Stimulated activated CD4-positive, alpha-beta T cell treated with anti-CD3 and anti-CD28 coated beads, Interleukin-2, amount 100 ng/mL, for 24 hours (primary cell): ENCODE measurements at places on chromosomes 7 and 10.

DNA sequence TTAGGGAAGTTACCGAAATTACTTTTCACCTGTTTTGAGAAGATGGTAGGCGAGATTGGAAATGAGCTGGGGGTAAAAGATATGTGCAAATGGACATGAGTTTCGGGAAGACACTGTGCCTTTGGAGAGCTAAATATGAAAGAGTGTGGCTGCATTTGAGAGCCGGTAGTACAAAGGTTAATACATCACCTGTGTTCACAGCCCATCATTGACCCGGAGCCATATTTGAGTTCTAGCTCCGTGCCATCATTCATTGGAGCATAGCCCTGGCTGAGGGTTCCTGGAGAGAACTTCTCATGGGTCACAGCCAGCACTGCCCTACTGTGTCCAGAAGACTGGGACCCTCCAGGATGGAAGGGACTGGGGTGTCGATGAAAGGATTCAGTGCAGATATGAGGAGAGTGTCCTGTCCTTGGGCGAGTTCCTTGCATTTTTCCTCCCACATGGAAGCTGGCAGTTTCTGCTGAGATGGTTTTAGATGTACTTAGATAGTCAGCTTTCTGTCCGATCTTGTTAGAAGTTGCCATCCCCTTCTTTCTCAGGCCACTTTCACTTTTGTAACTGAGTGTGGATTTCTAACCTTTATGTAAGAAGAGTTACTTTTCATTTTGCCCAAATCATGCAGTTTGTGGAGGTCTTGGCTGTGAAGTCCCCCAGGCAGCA is 138.8 kb downstream of the JCAD start:
- no peak for DNase-seq

GRCh38 chr10:119303886-119304285 is 96.5 kb downstream of the GRK5 start:
- DNase-seq, result no peak

DNA sequence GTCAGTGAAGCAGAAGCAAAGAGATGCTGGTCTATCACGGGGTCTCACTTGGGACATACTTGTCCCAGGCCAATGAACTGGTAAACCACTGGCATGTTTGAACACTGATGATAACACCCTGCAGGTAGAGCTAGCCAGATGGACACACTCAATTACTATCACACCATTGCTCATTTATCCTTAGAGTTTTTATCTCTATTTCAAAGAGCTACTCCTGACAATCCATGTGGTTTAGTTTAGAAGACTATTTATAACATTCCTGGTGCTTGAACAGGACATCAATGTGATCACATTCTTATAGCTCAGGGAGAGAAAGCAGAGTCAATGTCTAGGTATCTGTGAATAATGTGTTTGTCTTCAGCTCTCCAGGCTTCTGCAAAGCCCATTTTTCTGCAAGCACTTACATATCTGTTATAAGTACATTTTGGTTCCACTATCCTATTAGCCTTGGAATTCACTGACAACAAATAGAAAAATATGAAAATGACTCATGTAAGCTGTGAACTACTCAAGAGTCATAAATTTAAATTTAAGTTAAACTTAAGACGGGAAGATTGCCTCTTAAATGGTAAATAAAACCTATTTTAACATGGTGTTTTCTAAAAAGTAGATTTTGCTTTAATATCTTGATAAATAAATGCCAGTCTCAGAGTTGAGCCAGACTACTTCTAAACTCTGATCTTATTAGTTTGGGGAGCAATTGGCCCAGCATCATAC is 106.7 kb upstream of the MBL2 start:
- DNase-seq, result no peak

DNA sequence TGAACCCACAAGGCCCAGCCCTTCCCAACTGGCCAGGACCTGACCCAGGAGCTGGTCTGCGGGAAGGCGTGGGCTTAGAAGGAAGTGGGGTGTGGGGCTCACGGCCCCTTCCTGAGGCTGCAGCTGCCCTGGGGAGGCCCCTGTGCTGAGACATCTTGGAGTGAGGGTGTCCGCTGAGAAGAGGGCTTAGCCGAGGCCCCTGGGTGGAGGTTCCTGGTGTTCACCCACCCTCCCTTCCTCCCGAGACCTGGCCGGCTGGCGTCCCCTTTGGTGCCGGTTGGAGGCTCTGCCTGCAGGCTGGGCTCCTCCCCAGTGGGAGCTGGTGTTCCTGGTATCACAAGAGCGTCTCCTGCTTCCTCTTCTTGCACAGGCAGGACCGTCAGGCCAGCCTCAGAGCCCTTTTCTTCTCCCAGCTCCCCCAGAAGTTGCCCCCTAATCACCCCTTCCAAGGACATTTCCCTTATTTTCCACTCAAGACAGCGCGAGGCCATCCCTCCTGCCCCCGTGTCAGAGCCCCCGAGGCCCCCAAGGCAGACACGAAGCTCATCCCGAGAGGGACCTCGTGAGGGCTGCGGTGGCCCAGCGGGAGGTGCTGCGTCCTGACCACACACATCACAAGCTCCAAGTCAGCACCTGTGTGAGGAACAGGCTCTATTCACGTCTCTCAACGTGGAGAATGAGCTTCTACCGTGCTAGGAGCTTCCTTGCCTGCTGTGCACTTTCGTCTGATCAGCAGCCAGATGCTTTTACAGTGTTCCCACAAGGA is 25.1 kb upstream of the FAM20C start:
- DNase-seq, result no peak

DNA sequence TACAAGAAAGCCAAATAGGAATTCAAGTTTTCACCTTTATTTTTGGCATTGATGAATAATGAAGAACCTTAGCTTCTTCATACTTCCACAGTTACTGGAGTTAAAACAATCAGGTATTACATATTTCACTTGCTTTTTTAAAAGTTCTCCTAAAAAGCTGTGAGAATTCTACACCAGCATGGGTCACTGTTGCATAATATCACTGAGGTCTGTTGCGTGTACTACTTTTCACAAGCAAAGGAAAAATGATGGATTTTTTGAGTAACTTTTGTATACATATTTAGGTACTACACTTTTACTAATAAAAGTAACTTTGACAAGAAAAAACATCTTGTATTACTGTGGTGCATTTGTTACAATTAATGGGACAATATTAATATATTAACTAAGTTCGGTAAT is 15.2 kb downstream of the FAM24B start:
- no peak for DNase-seq

- DNase-seq, result no peak
Observed at GRCh38 chr10:97673736-97674525, 13.1 kb downstream of the AVPI1 start.

DNA sequence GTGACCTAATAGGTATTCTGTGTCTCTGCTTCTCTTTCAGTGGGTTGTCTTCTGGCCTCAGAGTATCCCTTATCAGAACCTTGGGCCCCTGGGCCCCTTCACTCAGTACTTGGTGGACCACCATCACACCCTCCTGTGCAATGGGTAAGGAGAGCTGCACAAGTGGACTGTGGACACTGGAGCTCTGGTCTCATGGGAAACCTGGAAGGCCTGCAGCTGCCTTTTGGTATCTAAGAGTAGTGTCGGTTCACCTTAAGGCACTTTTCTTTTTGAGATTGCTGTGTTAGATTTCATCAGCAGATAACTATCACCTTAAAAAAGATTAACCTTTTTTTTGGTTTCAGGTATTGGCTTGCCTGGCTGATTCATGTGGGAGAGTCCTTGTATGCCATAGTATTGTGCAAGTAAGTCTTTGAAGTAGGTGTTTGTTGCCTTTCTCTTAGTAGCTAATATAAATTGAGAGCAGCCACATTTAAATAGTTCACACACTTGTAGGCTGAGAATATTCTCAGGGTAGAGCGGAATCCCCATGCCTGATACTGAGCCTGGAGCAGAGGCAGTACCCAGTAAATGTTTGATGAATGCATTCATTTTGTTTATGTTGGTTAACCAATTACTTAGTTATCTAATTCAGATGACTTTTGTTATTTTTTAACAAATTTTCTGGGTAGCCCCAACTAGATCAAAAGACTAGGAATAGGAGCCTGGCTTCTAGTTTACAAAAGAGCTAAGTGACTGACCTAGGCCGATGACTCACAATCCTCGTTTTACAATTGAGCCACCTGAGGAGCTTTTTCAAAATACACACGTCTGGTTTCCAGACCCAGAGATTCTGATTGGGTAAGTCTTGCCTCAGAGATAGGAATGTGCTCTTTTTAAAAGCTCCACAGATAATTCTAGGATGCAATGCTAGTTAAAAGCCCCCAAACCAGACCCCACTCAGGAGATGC is 3.6 kb downstream of the TMEM254 start:
- DNase-seq, result no peak

- DNase-seq, result no peak
Observed at GRCh38 chr7:65429642-65430343, 56.1 kb downstream of the ZNF92 start.

DNA sequence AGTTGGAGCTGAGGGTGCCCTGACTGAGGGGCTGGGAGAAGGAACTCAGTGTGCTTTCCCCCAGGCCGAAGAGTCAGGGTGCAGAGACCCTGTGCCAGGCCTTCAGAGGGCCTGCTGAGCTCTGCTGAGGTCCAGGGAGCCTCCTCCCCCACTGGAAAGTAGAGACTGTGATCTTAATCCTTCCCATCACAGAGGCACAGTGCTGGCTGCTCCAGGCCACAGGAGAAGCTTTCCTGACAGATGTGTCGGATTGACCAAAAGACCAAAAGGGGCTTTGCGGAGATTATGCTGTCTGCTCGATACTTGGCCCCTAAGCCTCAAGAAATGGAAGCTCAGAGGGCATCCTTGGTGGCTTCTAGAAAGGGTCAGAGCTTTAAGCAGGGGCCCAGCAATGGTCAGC is 32.9 kb upstream of the BTRC start:
- no peak for DNase-seq

GRCh38 chr7:73613954-73614735 is 10.2 kb downstream of the MLXIPL start:
- no peak for DNase-seq

- no peak for DNase-seq
Observed at GRCh38 chr7:2049782-2050510, 182.8 kb downstream of the MAD1L1 start.

DNA sequence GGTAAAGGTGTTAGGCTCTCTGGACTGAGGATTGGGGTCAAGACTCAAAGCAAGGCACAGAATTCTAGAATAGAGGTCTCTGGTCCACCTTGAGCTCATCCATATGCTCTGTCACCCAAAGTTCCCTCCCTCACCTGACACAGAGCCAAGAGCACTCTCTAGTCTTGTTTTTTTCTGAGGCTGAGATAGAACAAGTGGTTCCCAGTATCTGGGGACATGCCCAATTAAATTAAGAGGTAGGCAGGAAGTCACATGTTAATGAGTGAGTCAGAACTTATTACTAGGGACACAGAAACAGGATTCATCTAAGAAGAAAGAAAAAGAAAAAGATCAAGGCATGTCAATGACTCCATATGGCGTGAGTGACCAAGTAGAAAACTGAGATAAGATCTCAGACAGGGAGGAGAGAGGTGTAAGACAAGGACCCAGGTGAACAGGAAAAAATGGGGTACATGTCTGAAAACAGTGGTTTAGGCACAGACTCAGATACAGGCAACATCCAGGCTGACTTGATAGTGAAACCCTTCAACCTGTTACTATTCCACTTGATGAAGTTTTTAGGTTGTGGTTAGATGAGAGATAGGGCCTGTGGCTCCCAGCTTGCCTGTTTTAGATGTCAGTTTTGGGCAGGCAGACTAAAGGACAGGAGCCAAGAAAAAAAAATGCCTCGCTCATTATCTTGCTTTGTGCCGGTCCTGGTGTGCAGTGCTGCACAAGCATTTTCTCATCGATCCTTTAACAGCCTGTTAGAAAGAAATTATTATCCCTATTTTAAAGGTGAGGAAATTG is 609.9 kb downstream of the CCSER2 start:
- no peak for DNase-seq

DNA sequence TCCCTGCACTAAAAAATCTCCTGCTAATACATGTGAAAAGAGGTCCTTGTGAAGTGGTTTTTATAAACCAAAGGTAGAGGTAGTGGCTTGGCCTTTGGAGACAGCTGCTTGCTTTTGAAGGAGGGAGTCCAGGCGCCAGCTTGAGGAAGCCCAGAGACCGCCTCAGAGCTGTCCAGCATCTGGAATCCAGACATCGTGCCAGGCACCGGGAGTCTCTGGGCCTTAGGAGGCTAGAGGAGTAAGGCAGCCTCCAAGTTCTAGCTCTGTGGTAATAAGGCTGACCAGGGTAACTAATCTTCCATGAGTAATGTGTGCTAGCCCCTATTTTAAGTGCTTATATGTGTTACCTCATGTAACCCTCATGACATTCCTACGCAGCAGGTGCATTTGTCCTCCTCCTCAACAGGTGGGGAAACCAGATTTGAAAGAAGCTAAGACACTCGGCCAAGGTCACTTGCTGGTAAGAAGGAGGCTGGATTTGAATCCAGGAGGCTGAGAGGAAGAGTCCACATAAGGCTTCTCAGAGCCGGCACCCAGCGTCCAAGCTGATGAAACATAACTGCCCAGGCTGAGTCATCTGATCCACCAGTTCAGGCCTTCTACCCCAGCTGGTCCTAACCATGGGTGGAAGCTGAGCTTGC is 26.1 kb downstream of the PRLHR start:
- no peak for DNase-seq

GRCh38 chr7:7565746-7566650 is 686 bp upstream of the MIOS start:
- DNase-seq, result no peak

GRCh38 chr10:10618139-10618538 is 399.5 kb upstream of the CELF2 start:
- DNase-seq, result no peak

DNA sequence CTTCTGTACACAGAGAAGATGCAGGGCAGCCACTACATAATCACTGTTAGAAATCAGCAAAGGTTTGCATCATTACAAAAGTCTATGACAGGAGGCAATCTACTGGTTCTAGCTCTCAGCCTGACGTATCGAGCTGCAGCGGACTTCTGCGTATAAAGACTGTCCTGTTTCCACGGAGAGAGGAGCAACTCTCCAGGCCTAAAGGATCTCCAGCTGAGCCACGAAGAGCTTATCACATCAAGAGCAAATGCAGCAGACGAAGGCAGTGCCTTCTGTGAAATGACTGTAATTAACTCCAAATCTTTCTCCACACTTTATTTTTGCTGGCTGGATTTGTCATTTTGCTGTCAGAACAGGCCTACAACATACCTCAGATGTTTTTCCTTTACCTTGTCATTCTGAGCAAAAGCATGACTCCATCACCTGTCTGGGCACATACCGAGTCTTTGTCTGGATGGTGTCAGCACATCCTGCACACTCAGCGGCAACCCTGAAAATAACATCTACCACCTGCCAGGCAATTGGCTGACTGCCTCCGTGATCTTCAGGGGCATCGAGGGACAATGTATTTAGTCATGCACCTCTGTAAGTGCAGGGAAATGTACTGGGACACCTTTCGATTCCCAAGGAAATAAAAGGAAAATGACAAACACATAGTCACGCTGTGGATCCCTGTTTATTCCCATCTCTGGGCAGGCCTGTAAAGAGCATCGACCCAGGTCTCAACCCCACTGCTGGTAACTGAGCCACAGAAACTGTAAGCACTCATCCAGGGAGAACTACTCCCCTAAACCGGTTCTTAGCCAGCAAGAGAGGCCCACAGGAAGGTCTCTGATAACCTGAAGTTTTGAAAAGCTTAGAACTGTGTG is 26.3 kb upstream of the SH3PXD2A start:
- no peak for DNase-seq

- no peak for DNase-seq
Observed at GRCh38 chr7:114818501-114818900, 103.4 kb upstream of the MDFIC start.

- DNase-seq, result no peak
Observed at GRCh38 chr7:89028319-89028718, 232.8 kb upstream of the TEX47 start.

- DNase-seq, result peak; percentile 63
Observed at GRCh38 chr7:38398725-38399321, 125.4 kb upstream of the TARP start.
